ENCODE measurements at places on chromosomes 1 and 21.

DNA sequence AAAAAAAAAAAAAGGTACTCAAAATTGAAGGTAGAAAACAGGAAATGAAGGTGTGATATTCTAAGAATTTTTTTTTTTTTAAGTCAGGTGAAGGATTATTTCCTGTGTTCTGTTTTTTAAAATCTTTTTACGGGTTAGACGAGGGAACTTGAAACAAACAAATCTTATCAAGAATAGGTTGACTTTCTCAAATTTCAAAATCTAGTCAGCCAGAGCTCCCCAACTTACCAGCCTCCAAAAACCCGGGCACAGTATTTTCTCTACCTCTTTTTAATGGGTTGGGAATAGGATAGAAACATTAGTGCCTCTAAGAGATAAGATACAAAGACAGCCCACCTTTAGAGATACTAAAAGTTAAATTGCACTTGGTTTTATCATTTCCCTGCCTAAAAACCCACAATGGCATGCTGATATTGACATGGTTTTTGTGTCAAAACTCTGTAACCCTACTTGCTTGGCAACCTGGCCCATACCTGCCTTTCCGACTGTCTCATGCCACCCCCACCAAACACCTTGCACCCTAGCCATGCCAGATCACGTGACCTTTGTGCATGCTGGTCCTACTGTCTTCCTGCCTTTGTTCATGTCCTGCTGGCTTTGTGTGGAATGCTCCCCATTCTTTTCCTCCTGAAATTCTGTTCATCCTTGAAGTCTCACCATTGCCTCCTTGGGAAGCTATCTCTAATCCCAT is 4.2 kb downstream of the RCAN3 start:
- no peak for DNase-seq

- DNase-seq: no peak
Observed at GRCh38 chr1:27557596-27558340, 46.2 kb downstream of the AHDC1 start.

DNA sequence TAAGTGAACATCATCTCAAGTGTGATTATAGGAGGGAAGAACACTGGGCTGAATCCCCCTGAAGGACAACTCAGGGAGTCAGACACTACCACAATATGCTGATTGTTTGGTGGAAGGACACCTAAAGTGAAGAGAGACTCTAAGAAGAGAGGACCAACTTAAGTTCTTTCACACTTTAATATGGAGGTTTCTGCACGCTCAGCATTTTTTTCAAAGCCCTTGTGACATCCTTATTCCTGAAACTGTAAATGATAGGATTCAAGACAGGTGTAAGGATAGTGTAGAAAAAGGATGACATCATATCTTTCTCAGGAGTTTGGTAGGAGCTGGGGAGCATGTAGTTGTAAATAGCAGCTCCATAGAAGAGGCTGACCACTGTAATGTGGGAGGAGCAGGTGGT is 4.8 kb downstream of the OR2T10 start:
- DNase-seq: no peak

GRCh38 chr1:93076268-93076667 is 2.8 kb upstream of the MTF2 start:
- no peak for DNase-seq

DNA sequence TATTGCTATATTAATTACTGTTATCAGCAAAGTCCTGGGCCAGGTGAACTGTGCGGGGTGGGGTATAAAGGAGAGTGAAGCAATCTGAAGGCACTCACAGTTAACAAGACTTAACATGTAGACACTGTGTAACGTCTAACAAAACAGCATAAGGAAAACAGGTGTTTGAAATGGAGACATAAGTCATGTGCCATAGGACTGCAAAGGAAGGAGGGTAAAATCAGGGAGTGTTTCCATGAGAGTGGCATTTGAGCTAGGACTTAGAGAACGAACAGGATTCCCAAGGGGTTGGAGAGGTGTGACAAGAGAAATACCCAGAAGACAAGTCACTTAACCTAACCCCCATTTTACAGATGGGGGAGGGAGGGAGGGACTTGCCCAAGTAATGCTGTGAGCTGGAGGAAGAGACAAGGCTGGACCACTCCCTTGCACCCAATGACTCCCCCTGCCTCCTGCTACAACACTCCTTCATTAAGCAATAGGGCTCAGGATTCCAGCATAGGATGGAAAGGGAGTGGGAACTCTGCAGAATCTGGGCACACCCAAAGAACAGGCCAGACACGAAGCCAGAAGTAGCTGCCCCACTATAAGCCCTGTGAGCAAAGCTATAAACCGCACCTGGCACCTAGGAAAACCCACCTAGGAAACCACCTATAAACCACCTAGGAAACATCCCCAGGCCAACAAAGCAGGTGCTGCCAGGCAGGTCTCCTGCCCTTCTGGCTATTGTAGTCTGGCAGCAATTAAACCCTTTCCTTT is 6.6 kb downstream of the PEF1 start:
- DNase-seq: no peak

GRCh38 chr21:42695697-42696380 is 42.4 kb downstream of the PDE9A start:
- DNase-seq: no peak

DNA sequence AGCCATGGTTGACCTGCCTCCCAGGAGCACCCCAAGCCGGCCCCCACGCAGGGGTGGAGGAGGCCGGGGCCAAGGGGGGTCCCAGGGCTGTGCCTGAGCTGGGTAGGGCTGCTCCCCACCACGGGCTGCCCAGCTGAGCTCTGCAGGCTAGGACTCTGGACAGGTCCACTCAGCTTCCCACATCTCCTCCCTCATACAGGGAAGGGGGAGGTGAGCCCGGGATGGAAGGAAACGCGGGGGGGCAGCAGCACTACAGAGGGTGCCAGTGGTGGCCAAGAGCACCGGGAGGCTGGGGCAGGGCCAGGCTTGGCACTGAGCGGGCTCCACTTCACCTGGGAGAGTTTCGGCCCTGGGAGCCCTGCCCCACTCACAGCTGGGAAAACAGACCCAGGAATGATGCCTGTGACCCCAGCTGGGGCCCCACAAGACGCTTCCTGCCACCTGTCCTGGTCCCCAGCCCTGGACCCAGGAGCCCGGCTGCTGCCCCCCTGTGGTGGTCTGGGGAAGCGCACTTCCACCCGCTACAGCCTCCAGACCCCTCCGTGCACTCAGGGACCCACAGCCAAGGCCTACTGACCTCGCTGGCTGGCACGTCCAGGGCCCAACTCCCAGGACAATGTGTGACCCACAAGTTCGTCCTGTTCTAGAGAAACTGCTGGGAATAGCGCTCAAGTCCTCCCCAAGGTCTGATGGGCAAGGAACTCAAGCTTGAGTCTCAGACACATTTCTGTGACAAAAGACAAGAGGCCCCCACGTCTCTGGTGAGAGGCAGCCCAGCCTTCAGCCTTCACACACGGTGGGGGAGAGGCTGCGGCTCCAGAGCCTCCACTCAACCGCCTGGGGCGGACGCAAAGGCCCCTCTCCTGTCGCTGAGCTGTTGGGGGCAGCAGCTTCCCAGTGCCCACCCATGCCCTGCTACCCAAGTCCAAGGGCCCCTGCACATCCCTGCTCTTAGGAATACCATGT is 3.0 kb downstream of the AURKAIP1 start:
- peak; percentile 55 for DNase-seq

DNA sequence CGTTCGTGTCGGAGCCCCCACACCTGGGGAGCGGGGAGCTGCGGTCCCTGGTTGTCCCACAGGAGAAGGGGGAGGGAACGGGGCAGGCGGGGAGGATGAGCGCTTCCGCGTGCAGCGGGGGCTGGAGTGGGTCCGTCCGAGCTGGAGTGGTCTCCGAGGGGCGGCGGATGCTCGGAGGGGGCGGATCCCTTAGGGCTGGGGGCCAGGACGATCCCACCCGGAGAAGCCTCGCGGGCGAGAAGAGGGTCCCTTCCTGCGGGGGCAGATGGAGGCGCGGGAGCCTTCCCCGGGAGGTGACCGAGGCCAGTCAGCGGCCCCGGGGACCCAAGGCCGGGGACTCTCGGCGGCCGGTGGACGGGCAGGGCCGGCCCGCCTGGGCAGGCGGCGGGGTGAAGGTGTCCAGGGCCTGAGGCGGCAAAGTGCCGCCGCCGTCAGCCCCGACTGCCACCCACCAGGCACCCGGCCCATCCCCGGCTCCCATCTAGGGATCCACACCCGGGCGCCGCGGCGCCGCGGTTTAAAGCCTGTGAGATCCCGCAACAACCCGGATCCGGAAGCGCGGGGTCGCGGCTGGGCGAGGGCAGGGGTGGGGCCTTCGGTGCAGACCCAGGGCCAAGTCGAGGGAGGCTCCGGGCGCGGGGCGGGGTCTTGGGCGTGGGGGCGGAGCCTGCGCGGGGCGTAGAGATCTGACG is 5.3 kb upstream of the CCDC27 start:
- DNase-seq: peak; percentile 85

- no peak for DNase-seq
Observed at GRCh38 chr1:201649761-201650622, 111.1 kb downstream of the NAV1 start.

DNA sequence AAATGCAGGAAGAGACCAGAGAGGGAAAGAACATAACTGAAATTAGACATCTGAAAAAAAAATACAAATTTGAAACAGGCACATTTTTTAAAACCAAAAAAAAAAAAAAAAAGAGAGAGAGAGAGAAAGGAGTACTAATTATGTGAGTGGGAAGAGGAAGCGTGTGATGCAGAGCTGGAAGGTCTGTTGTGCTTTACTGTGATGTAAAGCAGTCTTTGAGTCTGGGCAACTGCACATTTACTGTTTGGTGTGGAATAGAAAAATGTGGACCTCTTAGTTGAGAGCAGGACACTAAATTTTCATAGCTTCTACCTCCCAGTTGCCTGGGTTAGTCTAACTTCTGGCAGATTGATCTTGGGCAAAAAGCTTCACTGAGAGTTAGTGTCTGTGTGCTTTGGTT is 16.5 kb downstream of the LHX9 start:
- no peak for DNase-seq

DNA sequence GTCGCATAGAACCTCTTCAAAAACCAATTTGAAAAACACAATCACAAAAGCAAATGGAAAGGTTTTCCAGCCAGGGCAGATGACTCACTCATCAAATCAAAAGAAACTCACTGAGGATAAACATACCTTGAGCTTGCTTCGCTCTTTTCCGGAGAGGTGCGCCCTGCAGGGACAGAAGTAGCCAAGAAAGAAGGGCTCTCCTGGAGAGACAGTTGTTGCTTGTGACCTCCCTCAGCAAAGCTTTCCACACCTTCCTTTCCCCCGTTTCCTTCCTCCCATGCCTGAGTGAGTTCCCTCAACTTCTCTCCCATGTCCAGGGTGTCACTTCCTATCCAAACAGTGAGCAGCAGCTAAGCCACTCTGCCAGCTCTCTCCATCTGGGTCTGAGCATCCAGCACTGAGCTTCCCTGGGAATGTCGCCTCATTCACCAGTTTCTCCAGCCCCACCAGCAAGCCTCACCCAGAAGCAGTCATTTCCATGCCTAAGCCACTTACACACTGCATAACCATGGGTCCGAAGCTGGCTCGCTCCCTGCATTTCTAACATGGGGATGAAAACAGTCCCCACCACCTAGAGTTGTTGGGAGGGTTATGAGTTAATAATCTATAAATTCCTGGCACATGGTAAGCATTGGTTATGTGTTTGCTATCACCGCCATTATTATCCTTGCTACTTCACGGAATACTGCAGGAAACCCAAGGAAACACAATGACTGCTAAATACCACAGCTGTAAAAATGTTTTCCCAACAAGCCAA is 75.0 kb downstream of the PTPN14 start:
- no peak for DNase-seq

DNA sequence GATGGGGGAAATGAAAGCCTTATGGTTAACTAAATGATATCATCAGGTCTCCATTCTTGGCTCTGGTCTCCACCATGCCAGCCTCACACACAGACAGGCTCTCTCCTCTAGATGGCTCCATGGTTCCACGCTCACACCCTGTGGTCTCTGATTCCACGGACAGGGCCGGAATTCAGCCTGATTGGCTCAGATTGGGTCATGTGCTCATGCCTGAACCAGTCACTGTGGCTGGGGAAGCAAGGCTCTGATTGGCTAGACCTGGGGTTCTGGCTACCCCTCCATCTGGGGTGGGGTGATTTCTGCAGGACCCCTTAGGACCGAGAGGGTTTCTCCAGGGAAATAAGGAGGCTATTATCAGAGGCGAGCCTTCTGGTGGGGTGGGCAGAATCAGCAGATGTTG is 277.0 kb downstream of the PTPRU start:
- DNase-seq: peak; percentile 52

GRCh38 chr1:205118752-205119151 is 3.0 kb downstream of the RBBP5 start:
- DNase-seq: peak; percentile 26

DNA sequence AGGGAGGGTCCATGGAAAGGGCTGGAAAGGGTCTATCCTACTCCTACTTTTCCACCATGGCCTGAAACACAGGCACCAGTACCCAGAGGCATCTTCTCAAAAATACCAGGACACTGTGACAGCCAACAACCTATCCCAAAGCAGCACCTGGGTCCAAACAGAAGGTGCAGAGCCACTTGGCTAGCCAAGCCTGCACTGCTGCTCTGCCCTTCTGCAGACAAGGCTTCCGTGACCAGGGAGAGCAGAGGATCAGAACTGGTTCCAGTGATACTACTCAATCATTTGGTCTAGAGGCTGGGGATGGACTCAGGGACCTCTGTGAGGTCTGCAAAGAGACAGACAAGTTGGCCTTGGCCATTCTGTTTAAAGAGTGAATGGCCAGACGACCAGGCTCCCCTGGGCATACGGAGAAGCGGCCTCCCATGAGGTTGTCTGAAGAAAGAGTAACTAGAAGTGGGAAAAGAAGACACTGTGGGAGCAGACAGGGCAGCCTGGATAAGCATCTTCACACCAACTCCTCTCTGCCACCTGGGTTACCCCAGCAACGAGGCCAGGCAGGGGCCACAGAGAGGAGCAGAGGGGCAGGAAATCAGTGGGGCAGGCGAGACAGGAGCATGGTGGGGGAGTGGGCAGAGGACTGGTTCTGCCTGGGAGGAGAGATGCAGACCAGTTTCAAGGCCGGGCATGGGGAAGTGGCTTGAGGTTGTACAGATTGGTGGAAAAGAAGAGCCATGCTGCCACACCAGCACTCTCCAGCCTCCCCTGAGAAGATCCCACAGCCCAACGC is 5.7 kb downstream of the KCNN3 start:
- no peak for DNase-seq

DNA sequence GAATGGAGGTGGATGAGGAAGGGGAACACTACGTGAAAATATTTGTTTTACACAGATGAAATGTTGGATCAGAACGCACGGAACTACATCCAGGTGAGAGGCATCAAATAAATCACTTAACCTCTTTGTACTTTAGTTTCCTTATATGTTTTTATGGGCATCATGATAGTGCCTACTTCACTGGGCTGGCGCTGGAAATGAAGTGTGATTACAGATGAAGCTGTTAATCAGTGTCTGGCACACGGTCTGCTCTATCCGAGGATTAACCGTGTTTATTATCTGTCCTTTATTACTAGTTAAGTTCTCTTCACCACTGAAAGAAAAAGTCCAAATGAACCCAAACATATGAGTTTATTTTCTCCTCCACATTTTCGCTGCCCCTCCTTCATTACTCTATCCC is 96.0 kb upstream of the TRABD2B start:
- DNase-seq: no peak

DNA sequence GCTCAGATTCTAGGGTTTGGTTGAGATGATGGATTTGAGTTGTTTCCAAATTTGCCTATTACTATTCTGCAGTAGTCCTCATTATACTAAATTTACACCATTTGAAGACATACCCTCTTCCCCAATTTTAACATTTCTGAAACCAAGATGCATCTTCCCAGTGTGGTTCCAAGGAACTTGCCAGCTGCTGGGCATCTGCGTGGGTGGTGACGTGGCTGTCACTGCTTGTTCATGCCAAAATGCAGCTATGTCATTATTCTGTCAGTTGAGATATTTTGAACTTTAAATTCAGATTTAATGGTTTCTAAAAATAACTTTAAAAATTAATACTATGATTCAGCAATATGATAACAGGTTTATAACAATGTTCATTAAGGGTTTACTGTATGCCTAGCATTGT is 1.2 kb downstream of the ZFP69 start:
- no peak for DNase-seq
